ENCODE measurements at places on chromosomes 7 and 10. TPM values are rescaled to one million over a fixed set of nuclear protein-coding genes. Genes with fewer than 3 reads are reported as not detected.

The MSMB gene
- not detected for total RNA-seq

- DNase-seq, result no peak
These were observed 249.6 kb downstream of the ELFN1 start for GRCh38 chr7:1919539-1920265.

- DNase-seq, result no peak
These were observed 72.5 kb downstream of the PRTFDC1 start for GRCh38 chr10:24879861-24880260.

DNA sequence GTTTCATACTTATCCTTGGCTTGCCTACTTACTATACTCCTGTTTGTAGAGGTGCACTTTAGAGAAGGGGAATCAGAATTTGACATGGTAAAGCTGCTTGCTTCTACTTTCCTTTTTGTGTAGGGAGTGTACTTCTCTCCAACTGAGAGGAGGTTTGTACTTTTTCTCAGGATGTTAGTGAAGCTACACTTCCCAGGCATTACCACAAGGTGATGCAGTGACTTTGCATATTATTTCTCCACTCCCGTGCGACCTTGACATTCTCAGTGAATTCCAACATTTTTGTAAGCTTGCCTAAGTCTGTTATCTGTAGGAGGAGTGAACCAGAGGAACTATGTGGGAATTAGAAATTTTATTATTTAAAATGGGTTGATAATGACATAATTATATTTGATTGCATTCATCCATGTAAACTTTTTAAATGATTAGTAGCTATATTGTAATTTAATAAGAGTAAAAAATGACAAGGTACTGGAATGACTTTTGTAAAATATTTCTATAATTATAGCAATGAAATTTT, 5.2 kb downstream of the TAX1BP1 start:
- peak; percentile 44 for DNase-seq

DNA sequence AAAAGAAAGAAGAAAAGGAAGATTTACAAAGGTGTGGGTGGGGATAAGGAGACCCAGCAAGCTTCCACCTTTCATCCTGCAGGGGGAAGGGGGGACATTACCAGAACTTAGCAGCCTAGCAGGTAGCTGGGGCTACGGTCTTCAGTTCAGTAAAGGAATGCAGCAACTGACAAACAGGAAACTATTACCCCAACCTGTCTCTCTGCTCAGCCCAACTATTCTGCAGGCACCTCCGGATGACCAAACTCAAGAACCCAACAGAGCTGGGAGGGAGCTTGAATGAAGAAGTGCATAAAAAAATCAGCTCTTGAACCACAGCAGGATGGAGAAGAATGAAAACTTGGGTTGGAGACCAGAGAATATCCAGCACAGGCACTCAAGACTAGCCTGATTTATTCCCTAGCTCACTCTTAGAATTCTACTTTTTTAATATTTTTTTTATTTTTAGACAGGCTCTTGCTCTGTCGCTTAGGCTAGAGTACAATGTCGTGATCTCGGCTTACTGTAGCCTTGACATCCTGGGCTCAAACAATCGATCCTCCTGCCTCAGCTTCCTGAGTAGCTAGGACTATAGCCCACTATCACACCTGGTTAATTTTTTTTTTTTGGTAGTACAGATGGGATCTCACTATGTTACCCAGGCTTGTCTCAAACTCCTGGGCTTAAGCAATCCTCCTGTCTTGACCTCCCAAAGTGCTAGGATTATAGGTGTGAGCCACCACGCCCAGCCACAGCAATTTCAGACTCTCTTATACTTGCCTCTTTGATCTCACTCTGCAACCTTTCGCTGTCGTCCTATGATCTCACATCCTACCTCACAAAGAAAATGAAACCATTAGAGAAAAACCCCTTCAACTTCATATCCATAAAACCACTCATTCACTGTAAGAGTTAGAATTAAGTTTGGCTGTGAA, 18.5 kb upstream of the C10orf67 start:
- no peak for DNase-seq

DNA sequence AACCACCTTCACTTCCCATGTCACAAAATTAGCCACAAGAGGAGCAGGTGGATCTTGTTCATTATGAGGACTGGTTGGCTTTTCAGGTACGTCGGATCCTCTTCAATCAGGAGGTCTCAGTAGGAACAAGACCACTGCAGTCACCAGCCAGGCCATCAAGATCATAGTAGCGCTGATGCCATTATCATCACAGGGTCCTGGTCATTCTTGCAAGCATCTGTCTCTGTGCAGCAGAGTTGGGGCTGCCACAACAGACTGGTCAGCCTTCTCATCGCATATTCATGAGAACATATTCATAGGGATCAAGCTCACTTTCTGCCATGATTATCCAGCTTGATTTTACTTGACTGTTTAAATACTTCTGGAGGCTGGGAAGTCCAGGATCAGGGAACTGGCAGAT, 67.1 kb downstream of the ADCYAP1R1 start:
- no peak for DNase-seq

- DNase-seq, result no peak
These were observed 447.2 kb upstream of the FOXK1 start for GRCh38 chr7:4234886-4235285.

The ZSCAN21 gene
- 21.7 TPM for total RNA-seq

The ZNF735 gene
- total RNA-seq, result not detected

DNA sequence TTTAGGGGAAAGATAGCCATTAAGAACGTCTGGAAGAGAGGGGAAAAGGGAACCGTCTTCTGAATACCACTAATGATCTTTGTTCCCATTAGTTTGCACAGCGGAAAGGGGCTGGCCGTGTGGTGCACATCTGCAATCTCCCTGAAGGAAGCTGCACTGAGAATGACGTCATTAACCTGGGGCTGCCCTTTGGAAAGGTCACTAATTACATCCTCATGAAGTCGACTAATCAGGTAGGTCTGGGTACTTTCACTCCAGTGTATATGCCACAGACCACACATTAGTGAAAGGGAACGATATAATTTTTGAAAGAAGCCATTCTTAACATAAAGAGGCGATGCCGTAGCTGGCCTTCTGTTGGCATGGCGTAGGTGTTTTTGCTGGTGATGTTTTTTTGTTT, 74.3 kb upstream of the PDCD4 start:
- DNase-seq, result no peak

The CALML5 gene
- not detected for total RNA-seq

DNA sequence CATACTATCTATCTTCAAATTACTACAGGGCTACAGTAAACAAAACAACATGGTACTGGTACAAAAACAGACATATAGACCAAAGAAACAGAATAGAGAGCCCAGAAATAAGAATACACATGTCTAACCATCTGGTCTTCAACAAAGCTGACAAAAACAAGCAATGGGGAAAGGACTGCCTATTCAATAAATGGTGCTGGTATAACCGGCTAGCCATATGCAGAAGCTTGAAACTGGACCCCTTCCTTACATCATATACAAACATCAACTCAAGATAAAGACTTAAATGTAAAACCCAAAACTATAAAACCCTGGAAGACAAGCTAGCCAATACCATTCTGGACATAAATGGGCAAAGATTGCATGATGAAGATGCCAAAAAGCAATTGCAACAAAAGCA, 1143.7 kb downstream of the DNAJB9 start:
- DNase-seq, result no peak

- DNase-seq, result no peak
These were observed 36.7 kb upstream of the PSAP start for GRCh38 chr10:71887743-71888142.

- DNase-seq, result no peak
These were observed 40.4 kb downstream of the PDIA4 start for GRCh38 chr7:148987751-148988512.

- DNase-seq, result no peak
These were observed 83.4 kb downstream of the ARID5B start for GRCh38 chr10:61984803-61985418.

- no peak for DNase-seq
These were observed 622.4 kb upstream of the POM121L12 start for GRCh38 chr7:52413051-52413450.

DNA sequence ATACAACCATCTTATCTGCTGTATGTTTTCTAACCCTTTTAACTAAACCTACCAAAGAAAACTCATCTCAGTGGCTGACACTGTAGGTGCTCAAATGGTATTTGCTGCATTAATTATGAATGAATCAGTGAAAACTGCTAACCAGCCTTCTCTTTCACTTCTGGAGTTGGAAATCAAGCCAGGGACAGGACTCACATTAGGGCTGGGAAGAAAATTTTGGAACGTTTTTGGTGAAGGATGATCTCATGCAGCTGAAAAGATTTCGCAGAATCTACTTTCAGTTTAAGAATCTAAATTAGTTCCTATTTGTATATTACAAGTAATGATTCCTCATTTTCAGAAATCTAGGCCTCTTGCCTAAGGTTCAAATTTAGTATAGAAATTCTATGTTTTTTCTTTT, 12.9 kb downstream of the MTPN start:
- DNase-seq, result no peak

- DNase-seq, result no peak
These were observed 137.1 kb upstream of the FAM13C start for GRCh38 chr10:59499460-59499859.

GRCh38 chr10:60604342-60604741, 173.9 kb upstream of the CDK1 start:
- DNase-seq, result no peak

- no peak for DNase-seq
These were observed 151.5 kb upstream of the SHH start for GRCh38 chr7:155963771-155964195.

GRCh38 chr10:13072339-13072738, 27.6 kb upstream of the OPTN start:
- DNase-seq, result no peak

GRCh38 chr7:158017111-158018097, 570.2 kb downstream of the PTPRN2 start:
- DNase-seq, result no peak

DNA sequence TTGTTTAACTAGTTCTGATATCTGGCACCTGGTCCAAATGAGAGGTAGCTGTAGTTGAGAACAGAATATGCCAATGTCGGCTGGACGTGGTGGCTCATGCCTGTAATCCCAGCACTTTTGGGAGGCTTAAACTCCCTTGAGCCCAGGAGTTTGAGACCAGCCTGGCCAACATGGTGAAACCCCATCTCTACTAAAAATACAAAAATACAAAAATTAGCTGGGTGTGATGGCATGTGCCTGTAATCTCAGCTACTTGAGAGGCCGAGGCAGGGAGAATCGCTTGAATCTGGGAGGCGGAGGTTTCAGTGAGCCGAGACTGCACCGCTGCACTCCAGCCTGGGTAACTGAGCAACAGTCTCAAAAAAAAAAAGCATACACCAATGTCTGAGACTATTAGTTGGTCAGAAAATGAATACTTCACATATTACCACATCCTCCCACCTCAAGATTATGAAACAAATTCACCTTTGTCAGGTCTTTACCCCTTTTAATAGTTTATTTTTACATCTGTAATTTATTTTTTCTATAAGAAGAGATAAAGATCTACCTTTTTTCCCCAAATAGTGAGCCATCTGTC, 38.8 kb downstream of the EPC1 start:
- no peak for DNase-seq

DNA sequence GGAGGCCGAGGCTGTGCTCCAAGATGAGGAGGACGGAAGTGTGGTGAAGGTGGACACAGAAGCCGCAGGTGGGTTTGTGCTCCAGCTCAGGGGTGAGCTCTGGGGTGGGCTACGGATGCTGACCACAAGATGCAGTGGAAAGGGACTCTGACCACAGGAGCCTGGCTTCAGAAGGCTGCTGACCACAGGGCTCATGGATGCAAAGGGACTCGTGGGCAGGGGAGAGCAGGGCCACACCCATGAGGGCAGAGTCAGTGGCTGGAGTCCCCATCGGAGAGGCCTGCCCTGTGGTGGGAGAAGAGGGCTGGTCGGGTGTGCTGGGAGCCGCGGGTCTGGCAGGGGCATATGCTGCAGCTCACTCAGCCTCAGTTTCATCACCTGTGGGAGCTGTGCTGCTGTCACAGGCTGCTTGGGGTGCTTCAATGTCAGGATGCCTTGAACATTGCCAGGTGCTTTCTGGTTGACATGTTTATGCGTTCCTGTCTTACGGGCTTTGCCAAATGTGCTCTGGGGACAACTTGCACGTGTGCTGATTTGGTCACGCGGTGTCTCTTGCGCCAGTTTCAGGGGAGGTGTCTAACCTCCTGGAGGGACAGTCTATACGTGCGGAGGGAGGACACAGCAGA, 13.7 kb downstream of the SCART1 start:
- no peak for DNase-seq

GRCh38 chr7:96397936-96398598, 76.2 kb upstream of the SLC25A13 start:
- DNase-seq, result no peak

DNA sequence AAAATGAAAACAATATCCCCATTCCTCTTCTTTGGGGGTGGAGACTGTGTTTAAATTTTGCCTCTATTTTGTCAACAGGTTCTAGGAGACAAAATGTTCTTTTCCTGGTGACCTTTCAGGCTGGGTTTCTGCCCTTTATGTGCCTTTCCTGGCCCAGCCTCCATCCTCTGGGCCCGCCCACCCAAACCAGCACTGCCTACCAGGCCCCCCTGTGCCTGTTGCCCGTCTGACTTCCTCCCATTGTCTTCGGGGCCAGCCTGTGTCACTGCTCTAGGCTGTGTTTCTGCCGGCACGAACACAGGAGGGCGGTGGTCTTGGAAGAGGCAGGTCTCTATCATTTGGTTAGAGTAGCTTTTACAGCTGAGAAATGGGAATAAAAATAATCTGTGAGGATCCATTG, 13.9 kb downstream of the TSPAN14 start:
- no peak for DNase-seq

- DNase-seq, result peak; percentile 55
These were observed 34.2 kb downstream of the PUS7 start for GRCh38 chr7:105487579-105488571.

DNA sequence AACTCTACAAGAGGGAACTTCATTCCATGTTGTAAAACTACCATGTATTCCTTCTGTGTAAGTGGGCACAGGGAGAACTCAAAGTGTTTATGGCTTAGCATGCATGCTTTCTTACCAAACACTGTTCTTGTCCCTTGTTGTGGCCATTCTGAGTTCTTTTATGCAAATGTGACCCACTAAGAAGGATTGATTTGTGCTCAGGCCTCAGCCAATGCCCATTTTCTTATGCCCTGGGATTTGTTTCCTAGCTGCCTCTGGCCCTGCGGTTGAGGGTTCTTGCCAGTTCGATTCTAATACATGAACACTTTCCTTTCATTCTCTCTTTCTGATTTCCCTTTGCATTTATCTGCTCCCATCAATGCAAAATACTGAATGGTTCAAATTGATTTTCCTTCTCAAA, 316.7 kb downstream of the NRG3 start:
- no peak for DNase-seq

The RBP3 gene
- not detected for total RNA-seq

The AQP1 gene
- 1.6 TPM for total RNA-seq

Data from kidney epithelial cell (primary cell).